ENCODE measurements at places on chromosomes 6 and 20. TPM values are rescaled to one million over a fixed set of nuclear protein-coding genes. Genes with fewer than 3 reads are reported as not detected.

DLK2 gene
- total RNA-seq = 2.9 TPM

MUCL3 gene
- total RNA-seq = not detected

ARMH2 gene
- not detected for total RNA-seq

METTL24 gene
- 2.0 TPM for total RNA-seq

GINS1 gene
- total RNA-seq = 0.43 TPM

VARS2 gene
- total RNA-seq = 24.7 TPM

EMILIN3 gene
- 0.51 TPM for total RNA-seq

CST5 gene
- total RNA-seq = not detected

RSPO3 gene
- total RNA-seq = 1.8 TPM
